ENCODE measurements at places on chromosomes 7 and 10.
A peak's percentile ranks its signal among the peaks of the same experiment; 100 is the strongest.

- DNase-seq: no peak
These were observed 178.4 kb downstream of the NSUN6 start for GRCh38 chr10:18472977-18473376.

- DNase-seq: no peak
These were observed 2.4 kb downstream of the CNTNAP2 start for GRCh38 chr7:146119002-146119401.

- DNase-seq: no peak
These were observed 120.2 kb upstream of the TMEM229A start for GRCh38 chr7:124152859-124153692.

DNA sequence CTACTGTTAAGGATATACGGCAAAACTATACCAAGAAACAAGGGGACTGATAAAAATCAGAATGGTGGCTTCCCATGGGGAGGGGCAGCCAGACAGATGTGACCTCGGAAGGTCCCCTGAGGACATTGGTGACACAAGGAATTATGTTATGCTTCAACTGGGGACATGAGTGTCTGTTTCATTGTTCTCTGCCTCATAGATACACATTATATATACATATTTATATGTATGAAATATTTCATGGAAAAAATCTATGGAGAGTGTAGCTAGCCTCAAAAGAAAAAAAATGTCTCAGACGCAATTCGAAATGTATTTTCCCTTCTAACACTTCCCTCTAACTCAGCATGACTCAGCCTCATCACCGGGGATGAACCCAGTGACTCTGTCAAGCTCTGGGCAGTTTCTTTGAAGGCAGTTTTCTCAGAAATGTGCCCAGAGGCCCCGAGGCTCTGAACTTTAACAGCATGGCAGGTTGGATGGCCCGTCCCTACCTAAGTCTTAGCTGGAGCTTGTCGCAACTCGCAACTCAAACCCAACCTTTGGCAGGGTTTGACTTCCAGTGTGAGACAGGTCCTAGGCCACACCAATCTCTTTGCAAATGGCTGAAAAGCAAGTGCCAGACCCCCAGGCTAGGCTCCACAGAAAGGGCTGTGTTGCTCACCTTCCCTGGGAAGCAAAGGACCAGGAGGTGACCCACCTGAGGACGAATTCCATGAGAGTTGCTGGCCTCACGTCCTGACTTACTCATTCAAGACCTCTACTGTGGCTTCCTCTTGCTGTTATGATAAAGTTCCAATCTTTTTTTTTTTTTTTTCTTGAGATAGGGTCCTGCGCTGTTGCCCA, 86.9 kb downstream of the CARD11 start:
- DNase-seq: no peak

GRCh38 chr7:68717176-68717575, 881.1 kb upstream of the AUTS2 start:
- DNase-seq: no peak

- DNase-seq: no peak
These were observed 4.6 kb downstream of the SFTPA2 start for GRCh38 chr10:79555354-79556309.

DNA sequence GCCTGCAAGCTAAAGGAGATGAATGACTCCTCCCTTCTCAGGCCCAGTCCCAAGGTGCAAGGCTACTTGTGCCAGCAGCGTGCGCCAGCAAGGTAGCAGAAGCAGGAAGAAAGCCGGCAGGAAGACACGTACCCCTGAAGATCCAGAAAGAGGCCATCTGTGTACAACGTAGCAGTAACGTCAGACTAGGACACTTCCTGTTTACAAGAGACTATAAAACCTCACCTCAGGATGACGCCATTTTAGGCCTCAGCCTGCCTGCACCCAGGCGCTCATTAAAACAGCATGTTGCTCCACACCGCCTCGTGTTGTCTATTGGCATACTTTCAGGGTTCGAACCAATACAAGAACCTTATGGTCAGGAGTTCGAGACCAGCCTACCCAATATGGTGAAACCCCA, 41.4 kb upstream of the SNX10 start:
- DNase-seq: no peak

GRCh38 chr7:85018498-85018897, 168.4 kb downstream of the SEMA3D start:
- DNase-seq: no peak

GRCh38 chr7:31106303-31107105, 54.4 kb downstream of the ADCYAP1R1 start:
- DNase-seq: no peak

DNA sequence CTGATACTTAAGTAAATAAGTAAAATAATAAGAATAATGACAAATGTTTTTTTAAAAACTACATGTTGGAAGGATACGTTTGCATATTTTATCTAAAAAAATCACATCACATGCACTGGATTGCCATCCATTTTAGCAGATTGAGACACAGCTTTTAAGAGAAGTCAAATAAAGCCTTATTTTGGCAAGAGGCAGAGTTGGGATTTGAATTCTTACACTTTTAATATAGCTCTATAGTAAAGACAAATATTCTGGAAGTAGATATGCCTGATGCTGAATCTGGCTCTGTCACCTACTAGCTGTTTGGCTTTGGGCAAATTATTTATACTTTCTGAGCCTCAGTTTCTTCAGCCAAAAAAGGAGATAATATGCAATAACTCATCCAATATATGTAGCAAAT, 386.4 kb downstream of the ETV1 start:
- no peak for DNase-seq

- no peak for DNase-seq
These were observed 22.8 kb downstream of the DNAJB6 start for GRCh38 chr7:157359581-157359980.

GRCh38 chr7:30979027-30979426, 15.3 kb downstream of the GHRHR start:
- DNase-seq: no peak

- peak; percentile 84 for DNase-seq
These were observed 11.4 kb upstream of the ZKSCAN1 start for GRCh38 chr7:100003711-100004661.

DNA sequence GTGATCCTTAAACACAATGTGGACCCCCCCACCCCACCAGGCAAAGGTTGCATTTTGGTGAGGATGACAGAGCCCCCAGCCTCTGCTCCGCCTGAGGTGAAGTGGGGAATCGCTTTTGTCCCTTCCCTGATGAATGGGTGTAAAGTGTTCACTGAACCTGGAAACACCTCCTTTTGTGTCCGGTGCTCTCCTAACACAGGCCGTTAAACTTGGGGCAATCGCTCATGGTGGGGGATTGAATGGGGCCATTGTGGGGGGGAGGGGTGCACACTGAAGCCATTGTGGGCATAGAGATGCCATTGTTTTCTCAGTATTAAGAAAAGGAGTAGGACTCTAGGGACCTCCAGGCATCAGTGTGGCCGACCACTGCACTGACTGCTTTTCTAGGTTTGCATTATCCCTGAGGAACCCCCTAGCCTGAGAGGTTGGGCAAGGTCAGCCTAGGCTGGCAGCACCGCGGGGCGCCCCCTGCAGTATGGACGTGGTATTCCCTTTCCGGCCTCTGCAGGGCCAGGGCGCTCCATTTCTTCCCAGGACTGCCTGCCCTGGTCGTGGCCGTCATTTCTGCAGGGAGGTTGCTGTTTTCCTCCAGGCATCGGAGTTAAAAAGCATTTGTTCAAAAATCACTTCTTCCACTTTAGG, 158.3 kb downstream of the TCF7L2 start:
- DNase-seq: peak; percentile 50

- DNase-seq: no peak
These were observed 84.8 kb downstream of the CFTR start for GRCh38 chr7:117564627-117565026.

- DNase-seq: no peak
These were observed 53.8 kb downstream of the CTBP2 start for GRCh38 chr10:125106586-125106985.

GRCh38 chr10:20215547-20216152, 399.4 kb downstream of the PLXDC2 start:
- no peak for DNase-seq

DNA sequence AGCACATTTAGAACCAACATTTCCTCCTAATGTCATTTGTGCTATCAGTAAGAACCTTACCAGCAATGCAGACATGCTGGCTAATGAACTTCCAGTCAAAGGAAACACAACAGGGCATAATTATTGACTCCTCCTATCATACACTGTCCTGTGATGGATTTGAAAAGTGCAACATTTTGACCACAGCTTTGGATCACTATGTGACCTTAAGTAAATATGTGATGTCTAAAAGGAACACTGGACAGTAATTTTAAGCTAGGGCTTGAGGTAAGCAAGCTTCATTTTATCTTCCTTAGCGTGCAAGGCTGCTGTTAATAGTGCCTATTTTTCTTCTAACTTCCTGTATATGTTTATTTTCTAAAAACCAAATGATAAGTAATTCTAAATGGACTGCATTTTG, 240.6 kb upstream of the HGF start:
- no peak for DNase-seq

- DNase-seq: no peak
These were observed 76.3 kb downstream of the DKK1 start for GRCh38 chr10:52390388-52390787.

GRCh38 chr10:110013630-110014293, 6.0 kb downstream of the ADD3 start:
- DNase-seq: no peak

DNA sequence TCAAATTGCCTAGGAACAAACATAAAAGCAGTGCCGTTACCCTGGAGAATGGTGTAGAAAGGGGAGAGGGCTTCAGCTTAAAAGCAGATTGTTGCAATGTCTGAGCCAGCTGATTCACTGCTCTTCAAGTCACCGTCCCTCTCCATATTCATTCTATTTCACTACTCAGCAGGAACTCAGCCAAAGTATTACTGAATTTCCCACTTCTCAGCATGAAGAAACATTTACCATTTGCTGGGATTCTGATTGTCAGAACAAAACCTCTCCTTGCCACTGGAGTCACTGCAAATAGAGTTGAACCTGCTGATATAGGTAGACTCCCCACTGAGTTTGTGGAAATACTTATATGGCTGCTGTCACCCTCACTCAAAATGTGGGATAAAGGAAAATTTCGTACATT, 71.7 kb downstream of the PPP1R17 start:
- no peak for DNase-seq

DNA sequence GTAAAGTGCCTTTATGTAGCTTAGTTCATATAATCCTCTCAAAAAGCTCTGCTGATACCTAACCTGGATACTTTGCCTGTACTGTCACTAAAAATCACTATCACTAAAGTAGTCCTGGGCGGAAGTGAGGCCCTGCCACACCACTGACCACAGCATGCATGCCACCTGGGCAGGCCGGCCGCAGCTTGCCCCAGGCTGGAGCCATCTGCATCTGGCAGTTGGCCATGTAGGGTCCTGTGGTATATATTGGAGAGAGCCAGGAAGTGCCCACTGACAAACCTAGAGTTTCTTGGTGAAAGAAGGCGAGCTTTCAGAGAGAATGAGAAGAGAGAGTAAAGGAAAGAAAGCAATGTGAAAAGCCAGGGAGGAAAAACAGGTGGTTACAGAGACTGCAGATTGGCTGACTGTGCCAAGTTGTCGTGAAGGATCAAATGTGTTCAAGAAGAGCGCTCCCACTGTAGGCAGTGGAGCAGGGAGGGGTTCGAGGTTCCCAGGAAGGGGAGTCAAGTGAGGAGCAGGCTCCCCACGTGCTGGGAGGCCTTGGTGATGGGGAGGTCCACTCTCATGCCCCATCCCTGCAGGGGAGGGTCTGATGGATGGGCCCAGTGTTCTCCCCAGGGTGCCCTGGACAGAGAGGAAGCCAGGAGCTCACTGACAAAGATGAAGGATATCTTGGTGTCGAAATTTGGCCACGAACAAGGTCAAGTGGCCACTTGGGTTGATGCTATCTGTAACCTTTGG, 13.6 kb downstream of the LOXL4 start:
- no peak for DNase-seq

GRCh38 chr7:72446591-72447462, 34.7 kb upstream of the CALN1 start:
- DNase-seq: no peak

DNA sequence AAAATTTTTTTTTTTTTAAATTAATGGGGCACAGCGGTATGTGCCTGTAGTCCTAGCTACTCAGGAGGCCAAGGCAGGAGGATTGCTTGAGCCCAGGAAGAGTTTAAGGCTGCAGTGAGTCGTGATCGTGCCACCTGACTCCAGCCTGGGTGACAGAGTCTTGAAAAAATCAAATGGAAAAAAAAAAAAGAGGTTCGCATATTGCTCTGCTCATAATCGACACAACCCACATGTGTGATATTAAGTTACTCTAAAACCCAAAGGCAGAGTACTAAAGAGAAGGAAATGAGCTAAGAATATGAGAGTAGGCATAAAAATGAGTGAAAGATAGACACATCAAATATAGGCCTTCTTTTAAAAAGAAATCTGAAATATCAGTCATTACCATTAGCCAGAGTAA, 66.3 kb downstream of the IGF2BP3 start:
- DNase-seq: no peak

GRCh38 chr7:45583296-45583695, 9.1 kb downstream of the ADCY1 start:
- DNase-seq: no peak

DNA sequence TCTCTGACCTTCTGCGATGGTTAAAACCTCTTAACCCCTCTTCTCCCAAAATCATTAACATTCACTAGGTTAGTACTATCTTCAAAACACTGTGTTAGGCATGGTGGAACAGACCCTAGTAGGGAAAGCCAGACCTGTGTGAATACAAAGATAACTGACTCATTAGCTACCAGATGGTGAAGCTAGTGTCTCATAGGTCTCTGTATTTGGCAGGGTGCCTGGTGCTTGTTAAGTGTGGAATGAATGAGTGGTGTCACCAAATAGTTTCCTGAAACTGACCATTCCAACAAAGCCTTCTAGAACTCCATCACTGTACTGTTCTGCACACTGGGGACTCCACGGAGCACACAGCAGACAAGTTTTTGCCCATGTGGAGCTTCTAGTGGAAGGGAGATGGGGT, 27.7 kb upstream of the TM9SF3 start:
- DNase-seq: peak; percentile 76

- no peak for DNase-seq
These were observed 181.7 kb downstream of the PRKCQ start for GRCh38 chr10:6398399-6398798.

- no peak for DNase-seq
These were observed 16.4 kb downstream of the RGS10 start for GRCh38 chr10:119526149-119526548.

DNA sequence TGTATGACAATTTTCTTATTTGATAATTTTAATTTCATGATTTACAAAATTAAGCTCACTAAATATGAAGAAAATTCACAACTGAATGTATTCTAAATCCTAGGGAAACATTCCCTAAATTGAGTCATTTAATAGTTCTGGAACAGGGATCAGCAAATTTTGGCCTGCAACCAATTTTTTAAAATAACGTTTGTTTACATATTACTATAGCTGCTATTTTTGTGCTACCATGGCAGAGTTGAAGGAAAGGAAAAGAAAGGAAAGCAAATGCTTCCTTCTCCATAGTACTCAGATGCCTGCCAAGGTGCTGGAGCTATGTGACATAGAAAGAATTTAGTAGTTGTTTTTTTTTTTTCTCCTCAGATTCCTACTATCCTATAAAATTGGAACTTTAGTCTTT, 1307.7 kb upstream of the LRRTM3 start:
- no peak for DNase-seq

DNA sequence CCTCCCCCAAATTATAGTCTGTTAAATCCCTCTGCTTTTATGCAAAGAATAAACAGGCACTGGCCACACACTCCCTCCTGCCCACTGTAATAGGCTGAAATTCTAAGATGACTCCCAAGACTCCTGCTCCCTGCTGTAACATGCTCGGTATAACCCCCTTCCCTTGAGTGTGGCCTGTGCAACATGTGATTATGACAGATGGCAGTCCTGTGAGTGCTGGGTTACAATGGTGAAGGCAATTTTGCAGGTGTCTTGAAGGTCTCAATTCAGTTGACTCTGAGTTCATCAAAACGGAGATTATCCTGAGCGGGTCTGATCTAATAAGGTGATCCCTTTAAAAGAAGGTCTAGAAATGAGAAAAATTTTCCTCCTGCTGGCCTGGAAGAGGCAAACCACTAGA, 55.9 kb downstream of the CREB3L2 start:
- DNase-seq: no peak

Data from colonic mucosa (tissue), 4 donors.